ENCODE measurements at places on chromosomes 1 and 21. TPM values are rescaled to one million over a fixed set of nuclear protein-coding genes. Genes with fewer than 3 reads are reported as not detected.

The CREG1 gene
- total RNA-seq = 216 TPM

DNA sequence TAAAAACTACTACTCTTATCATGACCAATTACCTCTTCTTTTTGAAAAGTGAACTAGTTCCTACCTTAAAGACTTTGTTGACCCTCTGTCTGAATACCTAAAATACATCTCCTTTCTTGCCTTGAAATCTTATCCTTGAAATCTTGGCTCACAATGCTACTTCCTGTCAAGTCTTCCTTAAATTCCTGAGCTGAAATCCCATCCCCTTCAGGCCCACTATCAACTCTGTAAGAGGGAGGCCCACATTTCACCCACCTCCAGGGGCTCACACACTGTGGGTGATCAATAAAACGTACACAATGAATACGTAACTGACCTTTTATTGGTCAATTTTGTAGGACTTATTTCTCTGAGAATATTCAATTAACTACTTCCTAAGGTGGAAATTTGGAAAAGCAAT, 88.0 kb downstream of the APP start:
- H3K4me1 ChIP-seq = no peaks in the 10 kb centered on the region
- no peaks in the 10 kb centered on the region for H3K27me3 ChIP-seq
- H3K4me3 ChIP-seq = no peak overlapping the region
- no peak for DNase-seq

The C1orf105 gene
- 1.5 TPM for total RNA-seq

GRCh38 chr1:220884109-220884980, 5.1 kb downstream of the HLX start:
- no peak overlapping the region for H3K27ac ChIP-seq
- no peak for DNase-seq
- peaks cover 14% of the 10 kb centered on the region for H3K36me3 ChIP-seq
- H3K4me1 ChIP-seq = peaks cover 46% of the 10 kb centered on the region

The LCE3C gene
- total RNA-seq = not detected

The MNDA gene
- 3.4 TPM for total RNA-seq

- H3K36me3 ChIP-seq = no peaks in the 10 kb centered on the region
- no peaks in the 10 kb centered on the region for H3K27me3 ChIP-seq
- no peaks in the 10 kb centered on the region for H3K4me1 ChIP-seq
- DNase-seq = no peak
Measured at GRCh38 chr1:180672505-180672904, 40.7 kb downstream of the XPR1 start.

The CACNA1E gene
- not detected for total RNA-seq

The RGS7 gene
- total RNA-seq = not detected
